ENCODE measurements at places on chromosomes 2 and 18.

GRCh38 chr2:152166633-152167032 is 8.9 kb downstream of the STAM2 start:
- no peak for DNase-seq

DNA sequence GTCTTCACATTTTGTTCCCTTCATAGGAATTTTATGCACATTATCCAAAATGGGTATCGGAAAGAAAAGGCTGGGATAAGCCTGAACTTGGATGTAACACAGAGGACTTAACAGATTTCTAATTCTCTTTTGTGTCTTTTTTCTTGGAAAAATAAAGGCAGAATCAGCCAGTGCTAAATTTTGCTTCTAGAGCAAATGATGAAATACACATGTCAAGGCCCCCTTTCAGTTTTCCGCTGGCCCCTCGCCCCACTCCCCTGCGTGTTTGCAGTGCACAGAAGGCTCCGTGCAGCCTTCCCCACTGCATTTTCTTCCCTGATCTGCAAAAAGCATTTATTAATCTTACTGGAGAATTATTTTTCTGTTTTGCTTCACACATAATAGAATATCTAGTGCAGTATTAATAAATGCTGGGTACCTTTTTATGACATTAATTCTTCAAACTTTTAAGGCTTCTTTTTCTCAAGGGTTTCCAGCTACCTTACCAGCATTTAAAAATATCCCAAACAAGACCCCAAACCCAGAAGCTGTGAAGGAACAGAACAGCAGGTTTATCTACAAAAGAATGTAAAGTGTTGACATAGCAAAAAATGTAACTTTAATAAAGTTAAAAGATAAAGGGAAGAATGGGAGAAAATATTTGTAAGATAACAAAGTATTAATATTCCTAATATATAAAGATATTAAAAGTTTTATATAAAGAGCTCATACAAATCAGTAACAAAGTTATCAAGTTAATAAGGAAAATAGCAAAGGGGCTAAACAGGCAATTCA is 81.3 kb upstream of the SPTBN1 start:
- DNase-seq: no peak

DNA sequence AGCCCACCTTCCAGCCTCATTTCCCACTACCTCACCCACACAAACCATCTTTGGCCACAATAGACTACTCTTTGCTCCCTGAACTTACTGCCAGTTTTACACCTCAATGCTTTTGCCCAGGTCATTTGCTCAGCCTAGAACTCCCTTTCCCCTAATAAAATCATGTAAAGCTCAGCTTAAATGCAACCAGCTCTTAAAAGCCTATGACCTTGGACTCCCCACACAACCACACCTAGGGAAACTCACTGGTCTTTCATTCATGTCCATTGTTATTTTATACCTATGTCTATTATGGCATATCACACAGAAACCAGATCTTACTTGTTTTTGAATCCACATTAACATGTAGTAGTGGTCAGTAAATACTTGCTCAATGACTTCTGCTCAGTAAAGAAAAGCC is 14.5 kb upstream of the XDH start:
- no peak for DNase-seq

DNA sequence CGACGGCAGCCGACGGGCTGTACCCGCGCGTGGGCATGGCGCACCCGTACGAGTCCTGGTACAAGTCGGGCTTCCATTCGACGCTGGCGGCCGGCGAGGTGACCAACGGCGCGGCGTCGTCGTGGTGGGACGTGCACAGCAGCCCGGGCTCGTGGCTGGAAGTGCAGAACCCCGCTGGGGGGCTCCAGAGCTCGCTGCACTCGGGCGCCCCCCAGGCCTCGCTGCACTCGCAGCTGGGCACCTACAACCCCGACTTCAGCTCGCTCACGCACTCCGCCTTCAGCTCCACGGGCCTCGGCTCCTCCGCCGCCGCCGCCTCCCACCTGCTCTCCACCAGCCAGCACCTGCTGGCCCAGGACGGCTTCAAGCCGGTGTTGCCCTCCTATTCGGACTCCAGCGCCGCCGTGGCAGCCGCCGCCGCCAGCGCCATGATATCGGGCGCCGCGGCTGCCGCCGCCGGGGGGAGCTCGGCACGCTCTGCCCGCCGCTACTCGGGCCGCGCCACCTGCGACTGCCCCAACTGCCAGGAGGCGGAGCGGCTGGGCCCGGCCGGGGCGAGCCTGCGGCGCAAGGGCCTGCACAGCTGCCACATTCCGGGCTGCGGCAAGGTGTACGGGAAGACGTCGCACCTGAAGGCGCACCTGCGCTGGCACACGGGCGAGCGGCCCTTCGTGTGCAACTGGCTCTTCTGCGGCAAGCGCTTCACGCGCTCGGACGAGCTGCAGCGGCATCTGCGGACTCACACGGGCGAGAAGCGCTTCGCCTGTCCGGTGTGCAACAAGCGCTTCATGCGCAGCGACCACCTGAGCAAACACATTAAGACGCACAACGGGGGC is 2.0 kb downstream of the SP9 start:
- DNase-seq: no peak

DNA sequence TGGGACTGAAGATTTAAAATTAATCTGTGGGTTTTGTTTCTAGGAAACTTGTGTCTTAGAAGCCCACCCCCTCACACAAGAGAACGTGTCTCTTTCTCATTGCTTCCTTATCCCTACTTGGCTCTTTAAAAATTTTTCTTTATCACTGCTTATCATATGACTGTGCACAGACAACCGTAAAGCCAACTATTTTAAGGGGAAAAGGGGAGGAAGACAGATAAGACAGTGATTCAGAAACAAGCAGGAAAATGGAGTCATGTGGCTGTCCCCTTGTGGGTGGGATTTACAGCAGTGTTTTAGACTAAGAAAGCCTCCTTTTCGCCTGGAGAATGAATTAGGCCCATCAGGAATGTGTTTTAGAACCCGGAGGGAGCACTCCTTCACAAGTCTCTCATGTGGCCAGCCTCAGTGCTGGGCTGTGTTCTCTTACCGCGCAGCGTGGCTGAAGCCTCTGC is 17.6 kb downstream of the PRKCE start:
- no peak for DNase-seq

DNA sequence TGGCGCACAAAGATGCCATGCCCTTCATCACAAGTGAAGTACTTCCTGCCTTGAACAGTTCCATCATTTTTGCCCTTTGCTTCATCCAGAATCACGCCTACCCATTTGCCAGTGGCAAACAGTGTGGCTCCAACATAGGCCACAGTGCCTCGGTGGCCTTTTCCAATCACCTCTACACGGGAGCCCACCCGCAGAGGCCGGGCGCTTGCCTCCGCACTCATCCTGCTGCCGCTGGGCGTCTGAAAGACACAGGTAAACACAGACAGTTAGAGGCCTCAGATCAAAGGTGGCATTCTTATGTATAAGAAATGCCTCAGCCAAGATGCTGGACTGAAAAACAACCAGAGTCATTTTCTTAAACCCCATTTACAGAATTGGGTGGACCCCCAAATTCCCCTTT is 2.1 kb downstream of the DCTN1 start:
- DNase-seq: no peak

DNA sequence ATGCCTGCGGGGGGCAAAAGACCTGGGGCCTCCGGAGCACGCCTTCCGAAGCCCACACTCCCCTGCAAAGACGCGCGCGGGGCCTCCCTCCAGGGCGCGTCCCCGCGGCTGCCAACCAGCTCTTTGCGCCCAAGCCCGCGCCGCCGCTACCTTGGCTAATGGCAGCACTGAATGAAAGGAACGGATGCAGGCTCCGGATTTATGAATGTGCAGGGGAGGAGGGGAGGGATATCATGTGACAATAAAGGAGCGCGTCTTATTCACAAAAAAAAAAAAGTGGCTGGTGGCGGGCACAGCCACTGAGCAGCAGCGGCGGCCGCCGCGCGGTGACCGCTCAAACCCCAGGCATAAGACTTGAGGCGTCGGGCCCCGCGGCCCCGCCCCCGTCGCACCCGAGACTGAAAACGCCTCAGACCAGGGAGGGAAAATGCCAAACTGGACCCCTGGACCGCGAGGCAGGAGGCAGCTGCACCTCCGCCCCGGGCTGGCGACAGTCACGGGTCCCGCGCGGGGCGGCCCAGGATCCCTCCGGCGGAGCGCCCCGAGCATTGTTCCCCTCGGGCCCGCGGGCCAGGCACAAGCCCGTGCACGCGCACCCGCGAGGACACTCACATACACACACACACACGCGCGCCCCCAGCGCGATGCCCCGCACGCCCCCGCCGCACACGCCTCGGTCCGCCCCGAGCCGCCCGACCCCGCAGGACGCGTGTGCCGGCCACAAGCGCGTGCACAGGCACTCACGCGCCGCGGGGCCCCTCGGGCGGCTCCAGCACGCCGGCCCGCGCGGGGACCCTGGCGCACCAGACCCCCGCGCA is 1.6 kb downstream of the SPRED2 start:
- DNase-seq: peak; percentile 76

DNA sequence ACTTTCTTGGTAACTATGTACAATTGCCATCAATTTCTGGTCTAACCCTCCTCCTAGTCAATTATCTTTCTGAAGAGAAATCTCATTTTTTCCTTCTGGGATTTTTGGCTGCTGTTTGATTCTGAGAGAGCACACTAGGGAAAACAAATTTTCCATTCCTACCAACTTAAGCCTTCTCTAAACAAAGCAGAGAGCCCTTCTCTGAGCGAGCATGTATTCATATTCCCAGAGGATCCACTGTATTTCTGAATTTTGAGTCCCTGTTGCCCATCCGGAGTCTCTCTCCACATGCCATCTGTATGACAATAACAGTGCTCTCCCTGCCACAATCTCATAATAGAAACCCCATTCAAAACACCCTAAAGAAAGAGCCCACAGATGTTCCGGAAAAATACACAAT is 78.5 kb downstream of the MAIP1 start:
- DNase-seq: no peak

- DNase-seq: no peak
Measured at GRCh38 chr2:12948231-12948960, 231.7 kb downstream of the TRIB2 start.

GRCh38 chr2:139155991-139156390 is 375.8 kb upstream of the NXPH2 start:
- DNase-seq: no peak

GRCh38 chr2:177098001-177098613 is 114.5 kb upstream of the HNRNPA3 start:
- no peak for DNase-seq

- no peak for DNase-seq
Measured at GRCh38 chr2:120346026-120346666, at the start of gene INHBB. Gene INHBB (plus strand): TSS chr2:120346136. CDS start chr2:120346189, 53 bp downstream.

DNA sequence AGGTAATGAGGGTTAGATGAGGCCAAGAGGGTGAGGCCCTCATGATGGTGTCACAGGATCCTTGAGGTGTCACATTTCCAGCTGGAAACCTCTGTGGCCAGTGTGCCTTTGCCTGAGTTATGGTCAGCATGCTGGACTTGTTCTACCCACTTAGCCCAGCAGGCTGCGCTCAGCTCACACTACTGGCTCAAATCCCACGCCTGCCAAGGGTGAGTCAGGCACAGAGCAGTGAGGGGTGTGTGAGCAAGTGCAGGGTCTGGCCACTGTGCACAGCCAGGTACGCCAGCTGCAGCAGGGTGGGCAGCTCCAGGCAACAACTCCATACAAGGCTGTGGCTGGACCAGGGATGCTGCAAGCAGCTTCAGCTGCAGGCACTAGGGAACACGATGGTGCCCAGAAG is 616.6 kb upstream of the FSHR start:
- DNase-seq: peak; percentile 29

GRCh38 chr2:242011516-242011915 is 142.0 kb downstream of the RTP5 start:
- no peak for DNase-seq

DNA sequence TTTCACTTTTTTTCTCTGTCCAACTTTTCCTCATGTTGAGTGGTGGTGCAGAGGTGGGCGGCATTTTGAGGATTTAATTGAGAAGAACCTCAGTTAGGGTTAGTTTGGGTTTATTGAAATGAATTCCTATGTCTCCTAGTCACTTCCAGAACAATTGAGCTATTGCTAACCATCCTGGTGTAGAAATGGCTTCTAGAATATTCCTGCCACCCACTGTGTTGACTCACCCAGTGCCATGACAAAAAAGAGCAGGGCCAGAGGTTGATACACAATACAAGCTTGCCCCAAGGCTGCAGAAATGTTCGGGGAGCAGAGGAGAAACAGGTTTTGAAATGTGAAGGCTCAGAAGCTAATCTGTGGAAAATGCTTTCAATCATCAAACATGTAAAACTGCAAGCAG is 167.1 kb upstream of the TRIB2 start:
- DNase-seq: no peak

DNA sequence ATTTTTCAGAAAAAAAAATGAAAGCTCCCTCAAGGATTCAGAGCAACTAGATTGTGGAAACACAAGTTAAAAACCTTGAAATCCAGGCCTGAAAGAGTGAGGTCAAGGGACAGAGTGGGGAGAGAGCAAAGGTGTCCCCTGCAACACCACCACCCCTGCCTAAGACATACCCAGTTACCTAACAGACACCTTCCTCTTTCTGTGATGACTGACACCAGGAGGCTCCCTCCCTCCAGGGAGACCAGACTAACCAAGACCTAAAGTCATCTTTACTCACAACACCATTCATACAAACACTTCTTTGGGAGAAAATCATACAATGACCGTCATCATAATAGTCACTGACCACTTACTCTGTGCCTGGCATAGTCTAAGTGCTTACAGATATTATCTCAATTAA is 151.8 kb upstream of the NABP1 start:
- no peak for DNase-seq

DNA sequence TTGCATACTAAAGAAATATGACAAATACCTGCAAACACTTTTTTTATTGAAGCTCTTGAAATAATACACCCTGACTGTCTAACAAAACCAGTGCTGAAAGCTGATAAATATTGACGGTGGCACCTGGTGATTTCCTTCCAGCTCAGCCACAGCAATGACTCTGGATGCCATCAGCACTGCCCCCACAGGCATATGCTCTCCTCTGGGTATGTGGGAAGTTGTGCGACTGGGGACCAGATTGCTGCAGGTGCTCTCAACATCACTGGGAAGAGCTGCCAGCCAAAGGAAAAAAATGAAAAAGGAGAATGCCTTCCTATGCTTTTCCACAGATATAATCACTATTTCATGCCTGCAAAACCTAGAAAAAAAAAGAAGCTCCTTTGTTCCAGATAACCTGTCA is 141.5 kb downstream of the PIGN start:
- DNase-seq: no peak

- DNase-seq: no peak
Measured at GRCh38 chr2:108570416-108570815, 36.1 kb downstream of the LIMS1 start.

GRCh38 chr2:238947920-238948710 is 100.2 kb downstream of the TWIST2 start:
- no peak for DNase-seq

DNA sequence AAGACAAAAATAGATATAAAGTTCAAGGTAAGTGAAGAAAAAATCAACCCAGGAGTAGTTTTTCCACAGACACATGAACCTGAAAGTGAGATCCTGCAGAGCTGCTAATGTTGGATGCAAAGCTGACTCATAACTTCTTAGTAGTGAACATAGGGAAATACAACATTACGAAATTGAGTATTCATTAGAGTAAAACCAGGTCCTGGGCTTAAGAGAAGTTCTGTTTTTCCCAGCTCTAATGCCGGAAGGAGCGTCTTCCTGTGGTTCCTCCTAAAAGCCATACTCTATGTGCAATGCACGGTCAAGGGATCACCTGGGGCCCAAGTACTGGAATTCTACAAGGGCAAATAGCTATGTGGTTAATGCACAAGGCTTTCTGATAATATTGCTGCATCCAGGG is 141.7 kb downstream of the RBMS1 start:
- DNase-seq: no peak

GRCh38 chr2:101710471-101711318 is 13.2 kb downstream of the MAP4K4 start:
- DNase-seq: no peak
